GM12864 (cell line): ENCODE measurements at places on chromosomes 5 and 9.

- no peak for DNase-seq
These were observed 72.7 kb downstream of the SEMA4D start for GRCh38 chr9:89425024-89425805.

DNA sequence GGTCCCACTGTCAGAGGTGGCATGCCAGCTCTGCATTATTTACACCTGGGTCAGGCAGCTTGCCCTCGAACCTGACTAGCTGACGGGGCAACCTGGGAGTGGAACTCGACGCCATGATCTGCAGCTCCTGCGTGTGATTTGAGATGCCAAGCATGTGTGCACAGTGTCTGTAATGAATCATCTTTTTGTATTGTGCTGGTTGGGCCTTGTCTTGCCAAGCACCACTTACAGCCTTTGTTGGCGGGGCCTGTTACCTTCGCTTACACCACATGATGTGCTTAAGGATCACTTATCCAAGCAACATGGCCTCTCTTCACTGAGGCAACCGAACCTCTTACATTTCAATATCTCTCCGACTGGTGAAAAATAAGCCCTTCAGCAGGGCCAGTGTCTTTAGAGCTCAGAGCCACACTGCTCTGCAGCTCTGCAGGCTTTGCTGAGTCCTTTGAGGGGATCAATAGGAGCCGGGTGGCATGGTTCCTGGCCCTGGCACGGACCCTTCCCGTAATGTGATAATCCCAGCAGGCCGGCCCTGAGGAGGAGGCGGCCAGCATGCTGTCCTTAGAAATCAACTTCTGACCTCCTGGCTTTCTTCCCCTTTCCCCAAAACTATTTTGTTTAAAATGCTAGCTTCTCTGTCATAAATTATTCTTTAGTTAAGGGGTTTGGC, 297.7 kb upstream of the CD180 start:
- no peak for DNase-seq

DNA sequence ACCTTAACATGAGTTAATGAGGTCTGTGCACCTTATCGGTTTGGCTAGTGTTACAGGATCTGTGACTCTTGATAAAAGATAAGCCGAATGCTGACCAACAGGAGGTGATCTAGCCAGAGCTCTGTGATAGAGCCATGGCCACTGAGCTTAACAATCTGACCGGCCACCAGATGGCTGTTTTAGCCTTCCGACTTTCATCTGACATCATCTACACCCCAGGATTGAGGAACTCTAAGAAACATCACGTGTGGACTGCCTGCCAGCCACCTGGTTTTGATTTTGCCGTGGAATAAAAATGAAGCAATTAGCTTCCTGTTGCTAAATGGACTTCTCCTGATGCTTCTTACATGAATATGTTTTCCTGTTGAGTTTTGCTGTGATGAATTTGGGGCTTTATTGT, 281.3 kb downstream of the CEMIP2 start:
- no peak for DNase-seq

- DNase-seq, result no peak
These were observed 1.4 kb downstream of the CAST start for GRCh38 chr5:96663608-96664007.

DNA sequence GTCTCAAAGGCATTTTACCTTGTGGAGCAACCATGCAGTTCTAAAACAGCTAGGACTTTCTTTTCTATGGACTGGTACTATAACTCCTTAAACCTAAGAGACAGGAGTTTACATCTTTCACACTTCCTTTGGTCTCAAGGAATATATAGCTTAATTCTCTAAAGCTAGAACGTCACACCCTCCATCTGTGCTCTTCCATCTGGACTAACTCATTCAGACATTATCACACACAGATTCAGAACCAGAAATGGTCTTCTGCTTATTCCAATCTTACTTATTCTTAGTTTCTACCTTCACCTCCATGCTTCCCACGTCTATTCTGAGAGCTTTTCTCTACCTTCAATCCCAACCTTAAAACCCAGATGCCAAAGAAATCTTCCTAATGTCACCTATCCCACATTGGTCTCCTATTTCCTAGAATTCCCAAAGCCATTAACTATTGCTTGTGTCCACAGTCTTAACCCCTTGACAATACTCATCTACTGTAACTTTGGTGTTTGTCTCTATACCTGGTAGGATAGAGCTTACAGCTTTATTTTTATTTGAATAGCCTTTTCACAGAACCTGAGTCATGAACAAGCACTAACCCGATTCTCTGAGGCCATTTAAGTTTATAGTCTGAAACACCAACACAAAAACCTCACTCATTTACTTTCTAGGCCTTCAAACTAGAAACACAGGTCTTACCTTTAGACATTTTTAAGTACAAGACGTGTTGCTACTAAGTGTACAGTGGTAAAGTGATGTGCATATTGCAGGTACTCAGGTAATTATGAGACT, 22.8 kb downstream of the CSNK1A1 start:
- DNase-seq, result no peak

GRCh38 chr5:158838781-158839180, 260.9 kb downstream of the EBF1 start:
- no peak for DNase-seq
